ENCODE measurements at places on chromosomes 13 and 19.

GRCh38 chr19:40279120-40279551 lies 6.0 kb downstream of the AKT2 start:
- DNase-seq = no peak

DNA sequence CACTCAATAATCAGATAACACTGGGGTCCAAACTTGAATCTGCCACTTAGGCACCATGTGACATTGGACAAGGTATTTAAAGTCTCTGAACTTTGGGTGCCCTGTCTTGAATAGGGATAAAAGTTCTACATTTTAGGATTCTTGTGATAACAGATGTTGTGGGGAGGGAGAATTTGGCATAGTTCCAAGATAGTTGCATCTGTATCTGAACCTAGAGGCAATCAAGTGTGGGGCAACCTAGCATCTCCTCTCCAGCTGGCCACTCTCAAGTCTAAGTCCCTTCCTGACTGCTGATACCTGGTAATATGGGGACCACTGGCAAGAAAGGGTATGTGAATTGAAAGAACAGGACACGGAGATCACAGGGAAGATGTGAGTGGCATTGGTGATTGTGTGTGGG lies 256.1 kb downstream of the FOXO1 start:
- DNase-seq = no peak

- DNase-seq = no peak
Measured at GRCh38 chr19:42024622-42025111, 30.6 kb upstream of the ATP1A3 start.

DNA sequence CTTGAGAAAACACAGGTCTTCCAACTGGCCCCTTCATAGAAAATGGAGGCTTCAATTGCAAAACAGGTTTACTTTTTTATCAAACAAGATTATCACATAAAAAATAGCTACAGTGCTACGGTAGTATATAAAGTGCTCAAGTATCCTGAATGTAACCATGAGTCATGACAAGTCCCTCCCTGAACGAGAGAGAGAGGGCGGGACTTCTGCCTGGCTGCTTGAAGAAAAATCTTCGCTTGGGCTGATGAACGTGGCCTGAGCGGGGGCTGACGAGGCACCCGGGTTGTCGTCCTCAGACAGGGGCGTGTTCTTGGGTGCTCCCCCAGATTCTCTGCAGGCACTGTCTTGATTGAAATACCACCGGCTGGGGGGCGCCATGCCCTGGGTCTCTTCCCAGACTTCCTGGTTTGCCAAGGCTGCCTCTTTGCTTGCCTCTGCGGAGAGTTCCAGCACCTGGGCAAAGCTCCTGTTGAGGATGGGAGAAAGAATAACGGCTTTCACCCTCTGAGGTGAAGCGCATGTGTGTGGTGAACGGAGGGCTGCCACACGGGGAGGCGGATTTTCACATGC lies 23.2 kb upstream of the CPAMD8 start:
- no peak for DNase-seq

- no peak for DNase-seq
Measured at GRCh38 chr13:109576331-109576813, 210.0 kb downstream of the IRS2 start.

DNA sequence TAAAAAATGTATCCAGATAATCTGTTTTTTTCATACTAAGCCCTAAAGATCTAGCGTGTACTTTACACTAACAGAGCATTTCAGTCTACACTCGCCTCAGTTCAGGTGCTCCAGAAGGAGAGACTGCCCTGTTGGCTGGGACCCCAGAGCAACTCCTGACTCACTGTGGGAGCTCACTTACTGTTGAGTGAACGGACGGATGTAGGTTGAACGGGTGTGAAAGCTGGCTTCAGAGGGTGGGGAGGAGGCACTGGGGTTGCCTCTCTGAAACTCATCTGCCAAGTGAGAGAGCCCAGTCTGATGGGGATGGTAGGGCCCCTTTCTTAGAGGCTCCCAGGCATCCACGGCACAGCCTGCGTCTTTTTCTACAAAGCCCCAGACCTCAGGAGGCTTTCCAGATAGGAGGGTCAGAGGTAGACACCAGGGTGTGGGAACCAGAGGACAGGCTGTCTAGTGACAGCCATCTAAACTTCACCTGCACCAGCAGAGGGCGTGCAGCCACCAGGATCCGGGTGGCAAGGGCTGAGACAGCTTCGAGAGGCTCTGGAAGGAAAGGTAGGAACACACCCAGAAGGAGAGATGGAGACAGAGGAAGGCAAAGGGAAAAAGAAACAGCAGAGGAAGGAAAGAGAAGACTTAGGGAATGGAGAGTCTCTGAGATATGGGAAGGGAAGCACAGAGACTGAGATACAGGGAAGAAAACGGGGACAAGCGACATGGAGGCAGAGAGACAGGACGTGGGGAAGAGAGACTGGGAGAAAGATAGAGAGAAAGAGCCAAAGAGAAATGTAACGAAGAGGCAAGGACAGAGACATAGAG lies 3.7 kb downstream of the KASH5 start:
- peak; percentile 35 for DNase-seq

DNA sequence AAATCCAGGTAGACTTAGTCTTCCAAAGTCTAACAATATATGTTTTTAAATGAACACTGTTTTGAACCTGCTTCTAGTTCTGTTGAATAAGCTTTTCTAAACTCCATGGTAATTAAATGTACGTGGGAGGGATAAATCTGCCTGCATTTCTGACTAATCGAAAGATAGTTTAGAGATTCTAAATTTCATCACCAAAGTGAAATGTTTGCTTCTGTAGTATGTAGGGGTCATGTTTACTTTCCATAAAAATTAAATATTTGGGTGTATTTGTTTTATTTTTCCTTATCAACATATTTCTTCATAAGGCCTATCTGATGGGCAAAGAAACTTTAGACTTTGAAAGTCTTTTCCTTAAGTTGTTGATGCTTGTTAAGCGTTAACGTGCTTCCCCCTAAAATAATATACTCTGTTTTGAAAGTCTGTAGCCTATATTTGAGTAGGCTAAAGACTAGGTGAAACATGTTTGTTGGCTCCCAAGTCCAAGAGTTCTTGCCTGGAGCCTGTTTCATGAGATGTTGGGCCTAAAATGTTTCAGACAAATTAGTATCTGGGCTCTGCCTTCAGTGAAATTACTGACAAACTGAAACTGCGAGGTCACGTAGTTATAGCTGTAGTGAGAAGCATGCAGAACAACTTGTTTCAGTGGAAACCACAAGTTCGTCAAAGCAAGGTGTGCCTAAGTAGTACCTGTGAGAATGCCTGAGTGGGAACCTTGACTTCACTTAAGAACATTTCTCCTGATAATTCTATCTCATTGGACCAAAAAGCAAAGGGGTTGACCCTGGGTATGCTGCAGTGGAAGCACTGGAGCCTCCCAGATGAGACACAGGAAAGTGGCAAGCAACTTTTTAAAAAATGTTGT lies 126.2 kb downstream of the LMO7 start:
- DNase-seq = no peak

- no peak for DNase-seq
Measured at GRCh38 chr13:110455444-110455843, 106.1 kb downstream of the RAB20 start.

GRCh38 chr13:113209759-113210421 lies 477 bp downstream of the CUL4A start:
- DNase-seq = no peak

DNA sequence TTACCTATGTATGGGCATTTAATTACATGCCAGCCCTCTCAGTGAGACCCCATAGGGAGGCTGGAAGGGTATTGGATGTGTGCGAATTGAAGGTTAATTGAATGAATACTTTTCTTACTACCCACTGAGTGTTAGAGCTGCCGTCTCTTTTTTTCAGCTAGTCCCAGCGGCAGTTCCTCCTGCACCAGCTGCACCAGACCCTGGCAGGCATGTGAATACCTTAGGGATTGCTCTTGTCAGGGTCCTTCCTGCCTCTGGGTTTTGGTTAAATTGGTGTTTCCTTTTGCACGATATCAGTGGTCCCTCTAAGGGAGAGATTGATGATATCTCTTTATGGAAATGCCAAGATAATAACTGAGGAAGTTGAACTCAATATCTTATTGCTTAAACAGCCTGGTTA lies 9.8 kb upstream of the CXCL17 start:
- DNase-seq = no peak

GRCh38 chr19:54168174-54168917 lies 4.6 kb downstream of the TMC4 start:
- DNase-seq = peak; percentile 58

Data from NCI-H446 treated with DMSO at 0.1 percent for 48 hours (cell line).